Sigmoid colon (tissue), 7 donors: ENCODE measurements at places on chromosomes 12 and 14. TPM values are rescaled to one million over a fixed set of nuclear protein-coding genes. Genes with fewer than 3 reads are reported as not detected.
A peak's percentile ranks its signal among the peaks of the same experiment; 100 is the strongest.

The KLRC4 gene
- total RNA-seq: not detected

The KLRD1 gene
- 0.54 TPM for total RNA-seq

DNA sequence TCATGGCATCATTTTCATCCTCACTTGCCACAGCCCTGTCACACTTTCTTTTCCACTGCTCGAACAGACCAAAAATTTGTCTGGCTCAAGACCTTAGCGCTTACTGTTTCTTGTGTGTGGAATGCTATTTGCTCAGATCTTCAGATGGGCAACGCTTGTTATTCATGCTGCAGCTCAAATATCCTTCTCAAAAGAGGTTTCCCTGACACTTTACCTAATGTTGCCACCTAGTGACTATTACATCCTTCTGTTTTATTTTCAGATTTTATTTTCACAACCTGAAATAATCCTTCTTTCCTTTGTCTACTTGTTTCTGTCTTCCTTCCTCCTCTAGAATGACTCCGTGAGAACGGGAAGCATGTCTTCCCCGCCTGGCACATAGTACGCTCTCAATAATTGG, 5.6 kb downstream of the FBXO33 start:
- DNase-seq: no peak

DNA sequence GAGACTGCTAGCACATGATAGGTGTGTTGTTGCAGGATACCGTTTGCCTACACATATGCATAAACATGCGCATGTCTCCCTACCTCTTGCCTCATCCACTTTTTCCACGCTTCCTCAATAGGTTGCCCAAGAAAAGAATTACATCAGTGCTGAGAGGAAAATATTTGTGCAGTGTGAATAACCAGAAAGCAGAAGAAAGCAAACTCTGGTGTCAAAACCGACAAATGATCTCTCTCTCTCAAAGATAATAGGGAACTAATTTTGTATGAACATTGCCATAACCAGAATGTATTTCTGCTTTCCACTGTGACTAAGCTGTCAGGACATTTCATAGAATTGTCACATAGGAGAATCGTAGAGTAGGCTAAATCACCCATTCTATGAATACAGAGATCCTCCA, 1.3 kb downstream of the CLEC7A start:
- DNase-seq: no peak

GRCh38 chr12:60021235-60021634, 425.4 kb downstream of the SLC16A7 start:
- DNase-seq: no peak

DNA sequence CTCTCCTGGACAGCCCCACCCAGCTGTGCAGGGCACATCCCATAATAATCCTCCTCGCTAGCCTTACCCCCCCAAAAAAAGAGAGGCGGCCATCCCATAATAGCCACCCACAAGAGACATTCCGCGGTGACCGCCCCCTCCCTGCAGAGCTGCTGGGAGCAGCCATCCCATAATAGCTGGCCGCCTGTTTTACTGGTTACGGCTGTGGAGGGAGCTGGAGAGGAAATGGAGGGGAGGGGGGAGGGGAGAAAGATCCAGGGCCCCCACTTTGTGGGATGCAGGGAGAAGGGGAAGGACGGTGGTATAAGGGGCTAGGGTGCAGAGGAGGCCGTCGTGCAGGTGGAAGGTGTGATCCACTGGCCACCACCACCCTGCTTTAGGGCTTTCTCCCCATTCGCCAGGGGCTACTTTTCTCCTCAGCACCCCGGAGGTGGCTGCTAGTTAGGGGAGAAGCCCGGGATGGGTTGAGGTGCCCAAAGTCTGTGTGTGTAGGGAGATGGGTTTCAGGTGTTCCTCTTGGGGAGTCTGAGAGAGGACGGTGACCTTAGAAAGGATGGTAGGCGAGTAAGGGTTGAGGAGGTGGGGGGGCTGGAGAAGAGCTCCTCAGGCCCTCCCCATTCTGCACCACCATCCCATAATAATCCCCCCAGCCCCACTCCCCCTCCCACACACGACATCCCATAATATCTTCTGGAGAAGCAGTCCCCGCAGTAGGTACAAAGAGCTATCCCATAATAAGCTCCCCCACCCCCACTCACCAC, 6.0 kb upstream of the CHD4 start:
- DNase-seq: peak; percentile 94

The IKBIP gene
- total RNA-seq: 12.2 TPM

- no peak for DNase-seq
These were observed 56.7 kb upstream of the AEBP2 start for GRCh38 chr12:19382563-19382962.

DNA sequence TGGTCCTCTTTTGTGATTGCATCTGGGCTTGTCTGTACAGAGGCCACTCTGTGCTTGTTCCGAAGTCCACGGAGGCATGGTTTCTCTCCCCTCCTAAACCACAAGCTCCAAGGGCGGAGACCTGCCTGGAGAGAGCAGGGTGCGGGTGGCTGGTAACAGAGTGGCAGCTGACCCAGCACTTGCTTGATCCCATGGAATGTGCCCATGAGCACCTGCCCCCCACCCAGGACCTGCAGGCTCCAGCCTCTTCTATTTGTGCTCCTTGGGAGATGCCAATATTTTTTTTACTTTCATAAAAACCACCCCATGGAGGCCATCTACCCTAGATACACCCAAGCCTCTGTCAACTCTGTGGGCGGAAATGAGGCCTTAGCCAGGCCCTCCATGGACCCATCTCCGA, 104.7 kb downstream of the PRMT8 start:
- DNase-seq: no peak

DNA sequence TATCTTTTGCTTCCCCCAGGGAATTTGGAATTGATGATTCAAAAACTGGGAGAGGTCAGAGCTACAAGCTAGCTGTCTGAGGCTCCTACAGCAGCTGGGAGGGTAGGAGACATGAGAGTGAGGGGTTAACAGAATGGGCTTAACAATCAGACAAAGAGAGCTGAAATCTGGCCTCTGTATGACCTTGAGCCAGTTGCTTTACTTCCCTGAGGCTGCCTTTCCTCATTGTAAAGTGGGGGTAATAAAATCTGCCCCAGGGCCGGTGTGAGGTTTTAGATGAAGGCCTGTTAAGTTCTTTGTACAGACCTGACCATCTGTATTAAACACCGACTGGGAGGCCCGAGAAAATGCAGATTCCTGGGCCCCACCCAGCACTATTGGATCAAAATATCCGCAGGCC, 164.3 kb upstream of the NOS1 start:
- no peak for DNase-seq

The ALDH1L2 gene
- total RNA-seq: 3.1 TPM

The MYH6 gene
- not detected for total RNA-seq

GRCh38 chr12:5622280-5622679, 190.4 kb downstream of the NTF3 start:
- DNase-seq: no peak

DNA sequence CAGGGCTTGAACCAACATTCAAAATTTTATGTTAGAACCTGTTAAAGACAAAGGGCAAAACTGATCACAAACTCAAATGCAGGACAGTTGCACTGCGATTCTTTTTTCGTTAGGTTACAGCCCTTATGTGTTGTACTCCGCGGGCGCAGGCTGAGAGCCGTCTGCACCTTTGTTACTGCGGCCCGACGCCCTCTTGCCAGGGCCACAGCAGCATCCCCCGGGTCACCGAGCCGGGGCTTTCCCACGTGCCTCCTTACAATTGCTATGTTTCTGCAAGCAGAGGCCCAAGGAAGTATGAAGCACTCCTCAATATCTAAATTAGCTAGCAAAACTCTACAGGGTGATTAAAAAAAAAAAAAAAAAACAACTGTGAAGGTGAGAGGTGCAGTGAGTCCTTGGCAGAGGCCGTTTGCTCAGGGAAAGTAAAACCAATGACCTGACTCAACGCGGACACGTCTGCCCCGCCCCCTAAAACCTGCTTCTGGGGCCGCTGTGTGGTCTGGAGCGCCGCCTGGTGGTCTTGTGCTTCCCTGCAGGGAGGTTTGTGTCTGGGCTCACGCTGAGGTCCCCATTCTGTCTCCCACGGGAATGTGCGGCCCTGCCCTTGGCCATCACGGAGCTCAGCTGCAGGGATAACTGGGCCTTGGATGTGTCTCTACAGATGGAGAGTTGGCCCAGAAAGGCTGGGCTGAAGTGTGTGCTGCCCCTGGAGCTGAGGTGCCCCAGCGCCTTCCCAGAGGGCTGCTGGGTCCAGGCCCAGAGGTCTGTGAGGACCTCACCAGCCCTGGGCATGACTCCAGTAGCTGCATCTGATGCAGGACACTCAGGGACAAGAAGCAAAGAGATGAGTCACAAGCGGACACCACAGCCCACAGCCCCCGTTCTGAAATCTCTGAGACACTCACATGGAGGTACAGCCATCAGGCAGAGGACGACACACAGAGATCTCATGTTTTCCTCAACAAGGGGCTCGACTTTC, 418.5 kb downstream of the TMEM121 start:
- peak; percentile 65 for DNase-seq

DNA sequence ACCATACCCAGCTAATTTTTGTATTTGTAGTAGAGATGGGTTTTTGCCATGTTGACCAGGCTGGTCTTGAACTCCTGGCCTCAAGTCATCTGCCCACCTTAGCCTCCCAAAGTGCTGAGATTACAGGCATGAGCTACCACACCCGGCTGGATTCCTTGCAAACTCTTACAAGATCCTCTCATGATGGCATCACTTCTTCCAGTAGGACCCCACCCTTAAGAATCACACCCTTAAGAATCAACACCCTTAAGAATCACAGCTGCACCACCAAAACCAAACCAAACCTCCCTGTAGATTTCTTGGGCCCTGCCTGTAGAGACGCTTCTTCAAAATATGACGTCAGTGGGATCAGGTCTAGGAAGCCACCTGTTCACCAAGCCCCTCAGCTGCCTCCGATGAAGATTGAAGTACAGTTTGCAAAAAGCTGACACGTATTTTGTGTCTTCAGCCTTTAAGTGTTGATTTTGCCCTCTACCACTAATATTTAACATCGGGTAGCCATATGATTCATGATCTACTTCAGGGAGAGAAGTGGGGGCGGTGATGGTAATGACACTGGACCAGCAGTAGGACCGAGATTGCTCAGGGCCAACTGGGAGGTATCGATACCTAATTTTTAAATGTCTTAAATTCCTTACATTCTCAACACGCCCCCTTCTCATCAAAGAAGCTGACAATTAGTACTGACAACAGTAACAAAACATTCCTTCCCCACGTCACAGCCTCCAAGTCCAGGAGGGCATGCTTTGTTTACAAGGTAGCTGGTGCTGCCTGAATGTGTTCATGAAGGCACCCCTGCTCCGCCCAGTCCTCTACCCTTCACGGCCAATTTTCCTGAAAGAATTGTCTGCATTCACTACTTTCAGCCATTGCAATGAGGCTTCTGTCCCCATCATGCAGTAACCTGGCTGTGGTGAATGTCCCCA, 57.2 kb downstream of the ESRRB start:
- DNase-seq: no peak

GRCh38 chr12:112904571-112904970, 2.2 kb upstream of the OAS1 start:
- no peak for DNase-seq

DNA sequence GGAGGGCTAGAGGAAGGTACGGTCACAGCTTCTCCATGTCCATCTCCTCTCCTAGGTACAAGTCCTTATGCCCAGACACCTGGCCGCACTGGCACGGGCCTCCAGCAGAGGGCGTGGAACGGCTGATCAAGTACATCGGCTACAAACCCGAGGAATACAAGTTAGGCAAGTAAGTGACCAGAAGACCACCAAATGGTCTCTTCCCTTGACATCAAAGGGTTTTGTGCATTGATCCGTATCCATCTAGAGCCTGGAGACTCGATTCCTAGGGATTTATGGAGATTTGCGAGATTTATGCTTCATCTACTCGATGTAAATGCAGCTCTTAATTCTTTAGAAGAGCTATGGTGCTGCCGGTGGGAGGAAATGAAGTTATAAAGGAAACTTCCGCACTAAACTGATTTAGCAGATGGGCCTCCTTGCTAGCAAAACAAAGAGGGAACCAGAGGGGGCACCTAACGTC, 44.2 kb downstream of the KCTD10 start:
- peak; percentile 90 for DNase-seq

The GALNT8 gene
- total RNA-seq: 1.1 TPM

GRCh38 chr14:77882636-77883035, 82.7 kb downstream of the ADCK1 start:
- no peak for DNase-seq

The RNASE3 gene
- total RNA-seq: not detected
